Putamen (tissue), 1 donor: ENCODE measurements at places on chromosomes 2 and 18.

DNA sequence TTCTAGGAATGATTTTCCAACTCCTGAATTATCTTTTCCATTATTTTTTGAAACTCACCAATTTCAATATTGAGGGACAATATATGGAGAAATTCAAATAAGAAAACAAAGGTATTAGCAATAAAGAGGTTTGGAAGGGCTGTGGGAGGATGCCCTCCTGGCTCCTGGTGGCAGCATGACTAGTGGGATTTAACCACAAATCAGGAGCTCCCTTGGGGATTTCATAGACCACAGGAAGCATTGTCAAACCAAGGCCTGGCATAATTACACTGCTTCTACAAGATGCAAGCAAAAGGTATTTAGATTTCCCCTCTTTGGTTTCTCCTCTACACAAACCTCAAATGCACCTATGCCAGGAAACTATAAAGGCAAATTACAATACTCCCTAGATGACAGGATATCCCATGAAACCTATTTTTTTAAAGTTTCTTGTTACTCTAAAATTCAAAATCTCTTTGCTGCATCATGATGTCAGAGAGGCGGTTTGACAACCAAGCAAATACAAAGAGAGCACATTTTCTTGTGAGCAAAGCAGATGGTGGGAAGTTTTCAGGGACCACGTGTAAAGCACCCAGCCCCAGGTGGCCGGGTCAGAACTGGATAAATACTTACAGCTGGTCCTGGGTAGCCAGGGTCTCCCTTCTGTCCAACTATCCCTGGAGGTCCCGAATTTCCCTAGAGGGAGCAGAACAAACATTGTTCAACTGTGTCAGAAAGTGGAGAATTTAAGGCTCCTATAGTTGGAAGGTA, 67.9 kb downstream of the COL6A3 start:
- no peak for DNase-seq

GRCh38 chr2:33210626-33211025, 263.9 kb downstream of the LTBP1 start:
- DNase-seq: no peak

DNA sequence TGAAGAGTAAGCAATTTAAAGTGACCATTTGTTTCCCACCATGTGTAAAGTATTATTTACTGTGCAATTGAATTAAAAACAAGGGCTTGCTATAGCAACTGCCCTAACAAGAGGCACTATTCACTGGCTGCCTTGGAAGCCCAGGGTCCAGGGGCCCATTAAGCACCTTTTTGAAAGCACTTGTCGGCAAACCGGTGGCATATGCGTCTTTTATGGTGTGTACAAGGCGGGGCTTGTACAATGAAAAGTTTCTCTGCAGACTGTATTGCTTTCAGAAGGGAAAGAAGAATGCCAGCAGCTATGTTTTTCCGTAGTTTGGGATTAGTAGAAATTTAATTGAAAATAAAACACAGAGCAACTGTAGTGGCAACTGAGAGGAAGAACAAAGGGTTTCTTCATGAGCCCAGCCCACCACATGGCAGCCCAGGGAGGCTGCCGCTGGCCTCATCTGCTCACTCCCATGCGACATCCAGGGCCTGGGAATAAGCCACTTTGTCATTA, 279.5 kb upstream of the PARD3B start:
- peak; percentile 61 for DNase-seq

DNA sequence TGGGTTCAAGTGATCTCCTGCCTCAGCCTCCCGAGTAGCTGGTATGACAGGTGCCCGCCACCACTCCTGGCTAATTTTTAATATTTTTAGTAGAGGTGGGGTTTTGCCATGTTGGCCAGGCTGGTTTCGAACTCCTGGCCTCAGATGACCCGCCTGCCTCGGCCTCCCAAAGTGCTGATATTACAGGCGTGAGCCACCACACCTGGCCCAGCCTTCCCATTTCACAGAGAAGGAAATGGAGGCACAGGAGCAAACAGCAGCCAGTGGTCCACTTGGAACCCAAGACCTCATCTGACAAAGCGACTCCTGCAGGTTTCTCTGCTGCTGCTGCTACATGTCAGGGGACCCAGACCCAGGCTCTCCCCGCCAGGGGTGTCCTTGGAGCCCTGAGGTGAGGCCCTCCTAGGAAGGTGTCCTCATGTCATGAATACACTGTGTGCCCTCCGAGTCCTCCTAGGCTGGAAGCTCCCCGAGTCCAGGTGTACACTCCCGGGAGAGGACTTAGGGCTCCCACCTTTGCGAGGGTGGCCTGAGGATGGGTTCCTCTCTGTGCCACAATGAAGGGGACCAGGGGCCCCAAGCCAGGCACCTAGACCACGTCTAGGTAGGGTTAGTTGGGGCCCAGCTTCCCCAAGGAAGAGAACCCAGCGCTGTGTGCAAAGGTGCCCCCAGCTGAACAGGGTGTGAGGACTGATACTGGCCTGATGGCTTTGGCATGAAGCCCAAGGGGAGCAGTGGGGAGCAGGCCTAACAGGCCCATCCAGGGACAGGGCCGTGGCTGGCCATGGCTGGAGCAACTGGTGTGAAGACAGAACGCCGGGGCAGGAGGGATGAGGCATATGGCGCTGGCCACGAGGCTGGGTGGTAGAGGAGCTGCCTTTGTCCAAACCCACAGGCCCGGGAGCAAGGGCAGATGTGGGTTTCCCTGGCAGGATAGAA, 56.1 kb downstream of the HS6ST1 start:
- no peak for DNase-seq

DNA sequence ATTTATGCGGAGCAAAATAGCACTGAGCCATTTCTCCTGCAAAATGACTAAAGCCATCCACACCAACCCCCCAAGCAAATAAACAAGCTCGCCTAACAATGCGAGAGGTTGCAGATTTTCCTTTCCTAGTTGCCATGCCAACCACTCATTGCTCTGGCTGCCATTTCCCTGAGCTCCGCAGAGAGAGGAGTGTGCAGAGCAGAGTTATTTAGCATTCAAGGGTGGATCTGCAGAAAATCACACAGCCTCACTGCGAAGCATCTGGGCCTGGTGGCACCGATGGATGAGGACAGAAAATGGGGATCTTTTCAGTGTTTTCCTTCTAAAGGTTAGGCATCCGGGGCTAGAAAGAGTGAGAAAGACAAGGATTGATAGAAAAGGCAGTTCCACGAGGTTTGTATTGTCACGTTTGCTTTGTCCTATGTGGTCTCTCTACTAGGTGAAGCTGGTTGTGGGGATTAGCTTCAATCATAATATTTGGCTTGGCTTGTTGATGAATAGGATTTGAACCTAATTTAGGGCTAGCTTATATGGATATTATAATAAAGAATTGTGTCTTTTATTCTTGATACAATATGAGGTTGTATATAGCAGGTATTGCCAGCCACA, 110.2 kb upstream of the UNC80 start:
- peak; percentile 72 for DNase-seq

- DNase-seq: no peak
Observed at GRCh38 chr2:232521959-232522622, 1.9 kb downstream of the PRSS56 start.

GRCh38 chr2:43159797-43160196, 66.6 kb downstream of the ZFP36L2 start:
- no peak for DNase-seq
